ENCODE measurements at places on chromosomes 1 and 21.

DNA sequence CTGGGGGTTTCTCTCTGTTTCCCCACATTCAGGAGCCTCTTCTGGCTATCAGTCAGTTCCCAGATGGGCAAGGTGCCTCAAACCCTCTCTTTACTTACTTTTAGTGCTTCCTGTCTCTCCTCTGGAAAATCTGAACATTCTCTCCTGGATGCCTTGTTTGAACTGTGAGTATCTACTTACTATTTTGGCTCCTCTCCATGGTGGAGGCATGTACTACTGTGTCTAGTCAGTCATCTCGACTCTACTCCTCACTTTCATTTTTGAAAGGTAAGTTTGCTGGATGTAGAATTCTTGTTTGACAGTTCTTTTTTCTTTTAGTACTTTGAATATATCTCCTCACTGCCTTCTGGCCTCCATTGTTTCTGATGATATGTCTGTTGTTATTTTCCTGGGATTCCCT lies 70.9 kb upstream of the FAM78B start:
- DNase-seq, result no peak

GRCh38 chr1:100713626-100714025 lies 5.9 kb upstream of the VCAM1 start:
- DNase-seq, result no peak

DNA sequence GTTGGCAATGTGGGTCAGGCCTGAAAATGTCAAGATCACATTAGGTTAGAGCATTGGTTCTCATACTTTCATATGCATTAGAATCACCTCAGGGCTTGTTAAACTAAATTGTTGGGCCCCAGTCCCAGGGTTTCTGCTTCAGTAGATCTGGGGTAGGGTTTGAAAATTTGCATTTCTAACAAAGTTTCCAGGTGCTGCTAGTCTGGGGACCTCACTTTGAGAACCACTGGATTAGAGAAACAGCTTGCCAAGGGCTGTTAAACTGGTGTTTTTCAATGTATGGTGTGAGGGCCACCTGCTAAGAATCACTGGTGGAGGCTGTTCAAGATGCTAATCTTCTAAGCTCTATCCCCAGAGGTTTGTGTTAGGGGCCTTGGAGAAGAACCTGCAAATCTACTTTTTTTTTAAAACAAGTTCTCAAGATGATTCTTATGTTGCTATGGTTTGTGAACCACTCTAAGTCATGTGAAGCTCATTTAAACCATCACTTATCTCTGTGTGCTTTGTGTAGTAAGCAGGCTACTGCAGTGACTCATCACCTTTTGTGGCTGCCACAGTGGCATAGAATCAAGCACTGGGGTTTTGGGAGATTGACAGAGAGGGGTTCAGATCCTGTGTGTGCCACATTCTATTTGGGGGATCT lies 152.2 kb downstream of the S1PR1 start:
- no peak for DNase-seq

GRCh38 chr1:103365860-103366569 lies 159.5 kb upstream of the RNPC3 start:
- no peak for DNase-seq

GRCh38 chr1:115073298-115074087 lies 15.8 kb downstream of the TSPAN2 start:
- no peak for DNase-seq

GRCh38 chr1:7478142-7478790 lies 292.8 kb upstream of the VAMP3 start:
- DNase-seq, result no peak
